Activated CD4-positive, CD25-positive, alpha-beta regulatory T cell treated with anti-CD3 and anti-CD28 coated beads, Interleukin-2, amount 50 U/mL, for 16 hours (primary cell): ENCODE measurements at places on chromosomes 5 and 9.

DNA sequence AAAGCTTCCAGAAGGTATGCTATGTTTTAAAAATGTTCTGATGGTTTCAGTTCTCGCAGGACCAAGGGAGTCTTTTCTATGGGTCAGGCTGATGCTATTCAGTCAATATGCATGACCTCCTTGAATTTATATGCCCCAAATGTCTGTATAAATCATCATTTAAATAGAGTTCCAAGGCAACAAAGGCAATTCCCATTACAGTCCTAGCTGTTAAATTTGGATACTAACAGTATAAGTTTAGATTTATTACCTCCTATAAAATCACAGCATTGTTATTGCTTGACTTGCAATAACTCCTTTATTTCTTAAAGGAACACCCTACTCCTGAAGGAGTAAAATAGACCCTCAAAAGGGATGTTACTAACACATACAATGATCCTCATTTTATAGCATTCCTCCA lies 387.7 kb upstream of the CHD1 start:
- no peak for DNase-seq

DNA sequence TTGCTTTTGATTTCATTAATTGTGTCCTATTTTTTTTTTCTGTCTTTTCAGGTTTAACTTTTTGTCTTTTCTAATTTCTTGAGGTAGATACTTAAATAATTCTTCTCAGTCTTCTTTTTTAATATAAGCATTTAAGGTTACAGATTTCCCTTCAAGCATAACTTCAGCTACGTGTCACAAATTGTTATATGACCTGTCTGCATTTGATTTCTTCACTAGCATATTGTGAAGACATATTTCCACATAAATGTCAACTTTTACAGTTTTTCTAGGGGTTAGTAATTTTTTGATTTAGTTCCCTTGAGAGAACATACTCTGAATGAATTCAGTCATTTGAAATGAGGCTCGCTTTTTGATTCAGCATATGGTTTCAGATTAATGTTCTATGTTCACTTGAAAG lies 35.6 kb downstream of the RASA1 start:
- no peak for DNase-seq

DNA sequence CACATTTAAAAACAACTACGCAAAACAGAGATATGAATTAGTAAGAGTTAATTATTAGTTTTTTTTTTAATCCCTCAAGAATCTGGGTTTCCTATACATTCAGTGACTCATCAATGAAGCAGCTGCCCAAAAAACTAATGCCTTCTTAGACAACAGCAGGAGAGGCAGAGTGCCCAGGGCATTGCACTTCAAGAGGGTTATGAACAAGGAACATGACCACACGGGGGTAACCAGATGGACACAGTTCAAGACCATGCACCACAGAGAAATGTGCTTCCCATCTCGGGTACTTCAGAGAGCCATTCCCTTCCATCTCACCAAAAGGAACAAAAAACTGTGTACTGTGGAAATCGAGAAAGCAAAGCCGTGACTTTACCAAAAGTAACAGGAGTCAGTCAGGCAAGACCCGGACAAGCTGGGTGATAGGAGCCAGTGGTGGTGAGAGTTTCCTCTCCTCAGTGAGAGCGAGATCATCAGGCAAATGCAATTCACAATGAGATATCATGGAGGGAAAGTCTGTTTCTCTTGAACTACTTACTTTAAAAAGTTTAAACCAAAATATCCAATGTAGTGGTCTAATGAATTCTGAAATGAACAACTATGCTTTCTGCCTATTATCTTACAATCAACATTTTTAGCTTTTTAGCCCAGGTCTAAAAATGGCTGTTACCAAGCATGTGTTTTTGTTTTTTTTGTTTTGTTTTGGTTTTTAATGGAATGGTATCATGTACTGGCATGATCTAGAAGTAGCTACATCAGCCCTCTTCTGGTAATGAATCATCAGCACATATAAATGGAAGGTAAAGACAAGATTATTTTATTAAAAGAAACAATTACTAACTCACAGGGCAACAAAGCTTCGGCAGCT lies 192.1 kb downstream of the TSSK1B start:
- DNase-seq, result no peak

DNA sequence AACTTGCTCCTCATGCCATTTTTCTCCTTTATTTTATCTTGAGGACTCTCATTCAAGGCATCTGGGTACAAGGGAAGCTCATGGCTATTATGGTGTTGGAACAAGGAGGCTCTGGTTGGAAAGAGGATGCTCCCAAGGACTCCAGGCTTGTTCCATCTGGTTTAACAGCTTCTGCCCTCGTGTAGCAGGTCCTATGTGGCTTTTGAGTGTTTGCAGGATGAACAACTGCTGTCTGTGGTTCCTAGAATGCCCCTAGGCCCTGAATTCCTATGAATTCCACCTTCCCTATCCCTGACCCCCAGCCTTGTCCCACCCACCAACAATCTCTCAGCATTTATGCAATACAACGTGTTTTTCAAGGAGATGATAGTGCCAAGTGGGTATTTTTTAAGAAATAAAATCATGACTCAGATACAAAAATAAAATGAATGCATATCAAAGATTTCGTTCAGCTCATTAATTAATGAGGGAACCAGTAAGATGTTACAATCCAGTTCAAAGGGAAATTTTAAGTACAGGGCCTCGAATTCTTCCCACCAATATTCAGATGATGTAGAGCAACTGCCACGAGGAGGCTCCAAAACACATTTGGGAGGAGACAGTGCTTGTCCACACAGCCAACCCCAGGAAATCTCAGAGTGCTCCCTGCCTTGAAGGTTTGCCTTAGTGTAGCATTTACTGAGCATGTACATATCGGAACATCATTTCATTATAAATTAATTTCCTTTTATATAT lies 182.0 kb downstream of the MUSK start:
- no peak for DNase-seq

DNA sequence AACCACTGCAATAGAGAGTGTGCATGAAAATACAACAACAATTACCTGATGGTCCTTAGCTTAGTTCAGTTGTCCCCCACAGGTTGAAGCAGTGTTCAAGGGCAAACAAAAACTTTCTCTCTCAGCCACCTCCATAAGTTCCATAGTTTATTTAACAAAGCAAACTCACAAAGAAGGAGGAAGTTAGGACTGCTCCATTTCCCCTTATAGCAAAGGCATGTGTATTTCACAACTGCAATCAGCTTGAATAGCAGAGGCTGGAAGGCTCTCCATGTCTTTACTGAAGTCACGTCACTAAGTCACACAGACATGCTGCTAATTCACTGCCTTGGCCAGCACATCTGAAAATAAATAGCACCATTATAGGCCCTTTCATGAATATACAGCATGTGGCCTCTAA lies 43.3 kb downstream of the DOCK8 start:
- DNase-seq, result no peak
